ENCODE measurements at places on chromosomes 1 and 21. TPM values are rescaled to one million over a fixed set of nuclear protein-coding genes. Genes with fewer than 3 reads are reported as not detected.

The MROH9 gene
- total RNA-seq, result not detected

The CASZ1 gene
- total RNA-seq, result 72.4 TPM

The ID3 gene
- 148 TPM for total RNA-seq

The ADCY10 gene
- total RNA-seq, result 0.15 TPM

The ILDR2 gene
- total RNA-seq, result 12.6 TPM

The IL20 gene
- total RNA-seq, result not detected

The ST6GALNAC3 gene
- total RNA-seq, result 3.4 TPM

- H3K27me3 ChIP-seq, result peaks cover 29% of the 10 kb centered on the region
- no peak overlapping the region for H3K4me3 ChIP-seq
- no peak overlapping the region for H3K27ac ChIP-seq
- no peaks in the 10 kb centered on the region for H3K36me3 ChIP-seq
- H3K4me1 ChIP-seq, result no peaks in the 10 kb centered on the region
Measured at GRCh38 chr21:42440187-42440792, 36.6 kb downstream of the UBASH3A start.

DNA sequence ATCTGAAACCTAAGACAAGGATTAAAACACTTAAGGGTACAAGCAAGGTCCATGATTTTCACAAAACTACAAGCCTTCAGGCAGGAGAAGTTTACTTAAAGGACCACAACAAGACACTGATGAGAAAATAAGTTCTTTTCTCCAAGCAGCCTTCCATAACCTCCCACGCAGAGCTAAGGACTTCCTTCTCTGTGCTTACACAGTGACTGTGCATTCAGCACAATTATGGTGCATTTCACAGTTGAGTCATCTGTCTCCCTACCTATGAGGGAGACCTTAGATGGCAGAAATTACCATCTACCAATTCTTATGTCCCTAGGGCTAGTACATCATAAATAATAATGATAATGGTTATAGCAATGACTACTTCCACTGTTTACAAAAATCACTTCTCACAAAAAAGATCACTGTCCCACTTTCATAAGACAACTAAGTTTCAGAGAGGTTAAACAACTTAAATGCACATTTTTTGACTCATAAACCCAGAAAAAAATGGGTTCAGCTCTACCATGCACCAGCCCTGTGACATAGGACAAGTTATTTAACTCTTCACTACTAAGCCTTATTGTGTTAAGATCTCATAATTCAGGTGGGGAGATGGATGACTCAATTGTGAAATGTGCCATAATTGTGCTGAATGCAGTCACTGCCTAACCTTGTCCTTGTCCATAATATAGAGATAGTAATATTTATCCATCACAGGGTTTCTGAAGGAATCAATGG lies 45.3 kb downstream of the TARBP1 start:
- DNase-seq, result no peak
- no peak overlapping the region for H3K27ac ChIP-seq

- no peaks in the 10 kb centered on the region for H3K27me3 ChIP-seq
- H3K4me3 ChIP-seq, result peak overlapping the region; percentile 53
- no peak for DNase-seq
- peaks cover 11% of the 10 kb centered on the region for H3K4me1 ChIP-seq
- H3K36me3 ChIP-seq, result no peaks in the 10 kb centered on the region
Measured at GRCh38 chr21:36747041-36747814, 48.3 kb downstream of the SIM2 start.

- DNase-seq, result no peak
- no peak overlapping the region for H3K4me3 ChIP-seq
- H3K36me3 ChIP-seq, result peaks cover 16% of the 10 kb centered on the region
- no peak overlapping the region for H3K27ac ChIP-seq
- H3K4me1 ChIP-seq, result no peaks in the 10 kb centered on the region
- no peaks in the 10 kb centered on the region for H3K27me3 ChIP-seq
Measured at GRCh38 chr1:197137322-197137721, 9.1 kb downstream of the ASPM start.

DNA sequence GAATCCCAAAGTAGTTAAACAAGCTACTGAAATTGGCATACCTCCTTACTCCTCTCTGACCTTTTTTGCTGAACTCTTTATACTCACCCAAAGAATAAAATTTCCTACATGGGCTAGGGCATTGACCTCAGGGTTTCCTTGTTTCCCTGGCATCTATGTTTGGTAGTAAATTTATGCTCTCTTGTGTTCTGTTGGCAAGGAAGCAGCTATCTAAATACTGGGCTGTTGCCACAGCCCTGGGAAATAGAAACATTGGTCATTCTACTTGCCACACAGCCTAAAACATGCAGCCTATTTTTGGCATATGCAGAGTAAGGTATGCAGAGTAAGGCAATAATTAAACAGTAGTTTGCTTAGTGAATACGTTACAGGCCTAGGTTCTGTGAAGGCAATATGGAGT lies 351.4 kb downstream of the HLX start:
- H3K4me1 ChIP-seq, result peaks cover 25% of the 10 kb centered on the region
- no peak overlapping the region for H3K27ac ChIP-seq
- DNase-seq, result no peak
- no peak overlapping the region for H3K4me3 ChIP-seq

DNA sequence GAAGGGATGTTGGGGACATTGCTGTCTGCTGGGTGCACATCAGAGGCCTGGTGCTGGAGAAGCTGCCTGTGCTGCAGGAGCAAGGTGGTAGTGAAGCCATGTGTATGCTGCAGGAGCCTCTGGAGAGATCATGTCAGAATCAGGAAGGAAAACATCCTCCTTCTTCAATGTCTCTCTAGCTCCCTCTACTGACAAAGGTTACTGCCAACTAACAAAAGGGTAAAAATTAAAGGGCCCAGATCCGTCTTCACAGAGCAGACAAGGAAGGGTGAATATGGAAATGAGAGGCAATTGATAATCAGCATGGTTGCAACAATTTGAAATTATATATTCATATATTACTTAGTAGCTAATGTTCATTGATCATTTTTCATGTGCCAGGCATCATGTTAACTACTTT lies 32.2 kb downstream of the FAM177B start:
- peaks cover 21% of the 10 kb centered on the region for H3K4me1 ChIP-seq
- no peaks in the 10 kb centered on the region for H3K27me3 ChIP-seq
- no peaks in the 10 kb centered on the region for H3K36me3 ChIP-seq
- no peak for DNase-seq

- no peak for DNase-seq
- no peaks in the 10 kb centered on the region for H3K4me1 ChIP-seq
- no peak overlapping the region for H3K4me3 ChIP-seq
- H3K27ac ChIP-seq, result no peak overlapping the region
Measured at GRCh38 chr1:167578939-167579521, 25.5 kb upstream of the CREG1 start.

DNA sequence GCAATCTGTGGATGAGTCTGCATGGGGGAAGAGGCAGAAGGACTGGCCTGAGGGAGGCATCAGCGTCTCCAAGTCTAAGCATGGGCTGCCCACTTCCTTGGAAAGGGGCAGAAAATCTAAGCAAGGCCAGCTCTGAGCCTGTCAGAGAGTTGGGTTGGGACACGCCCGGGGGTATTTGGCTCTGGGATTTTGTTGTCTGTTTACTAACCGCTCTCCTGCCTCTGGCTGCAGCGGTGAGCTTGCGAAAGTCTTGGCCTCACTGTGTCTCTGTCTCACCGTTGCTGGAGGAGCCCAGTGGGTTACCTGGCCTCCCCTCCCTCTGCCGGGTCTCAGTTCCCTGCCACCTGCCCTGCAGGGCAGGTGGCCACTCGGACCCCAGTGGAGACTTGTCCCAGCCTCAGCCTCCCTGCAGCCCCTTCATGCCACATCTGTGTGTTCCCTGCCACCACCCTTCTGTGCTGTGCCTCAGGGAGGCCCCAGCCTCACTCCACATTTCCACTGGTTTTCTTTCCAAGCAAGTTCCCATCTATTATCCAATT lies 33.7 kb downstream of the EDN2 start:
- no peaks in the 10 kb centered on the region for H3K36me3 ChIP-seq
- no peak overlapping the region for H3K4me3 ChIP-seq
- no peak for DNase-seq

- H3K36me3 ChIP-seq, result no peaks in the 10 kb centered on the region
- no peak for DNase-seq
- no peak overlapping the region for H3K4me3 ChIP-seq
- no peak overlapping the region for H3K27ac ChIP-seq
Measured at GRCh38 chr1:44371206-44371605, 16.1 kb upstream of the ERI3 start.

DNA sequence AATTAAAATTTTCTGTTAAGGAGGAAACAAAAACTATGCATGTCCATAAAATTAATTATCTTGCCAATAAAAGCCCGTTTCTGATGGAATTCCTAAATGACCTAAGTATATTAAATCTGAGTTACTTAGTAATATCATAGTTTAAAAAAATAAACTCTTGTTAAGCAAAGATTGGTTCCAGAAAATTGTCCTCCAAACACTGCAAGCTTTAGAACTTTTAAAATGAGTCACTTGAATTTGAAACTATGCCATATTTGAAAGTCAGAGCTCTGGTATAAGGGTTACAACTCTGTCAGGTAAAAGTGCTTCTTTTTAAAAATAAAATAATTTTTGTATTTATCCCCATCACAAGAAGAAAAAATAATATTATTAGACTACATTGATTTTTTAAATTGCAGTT lies 409.5 kb downstream of the PLPP3 start:
- no peaks in the 10 kb centered on the region for H3K27me3 ChIP-seq
- no peak overlapping the region for H3K27ac ChIP-seq
- no peaks in the 10 kb centered on the region for H3K36me3 ChIP-seq

GRCh38 chr21:42290505-42290904 lies 24.7 kb downstream of the TFF3 start:
- H3K27ac ChIP-seq, result no peak overlapping the region
- H3K4me1 ChIP-seq, result no peaks in the 10 kb centered on the region
- peaks cover 77% of the 10 kb centered on the region for H3K36me3 ChIP-seq
- H3K4me3 ChIP-seq, result no peak overlapping the region
- no peak for DNase-seq

DNA sequence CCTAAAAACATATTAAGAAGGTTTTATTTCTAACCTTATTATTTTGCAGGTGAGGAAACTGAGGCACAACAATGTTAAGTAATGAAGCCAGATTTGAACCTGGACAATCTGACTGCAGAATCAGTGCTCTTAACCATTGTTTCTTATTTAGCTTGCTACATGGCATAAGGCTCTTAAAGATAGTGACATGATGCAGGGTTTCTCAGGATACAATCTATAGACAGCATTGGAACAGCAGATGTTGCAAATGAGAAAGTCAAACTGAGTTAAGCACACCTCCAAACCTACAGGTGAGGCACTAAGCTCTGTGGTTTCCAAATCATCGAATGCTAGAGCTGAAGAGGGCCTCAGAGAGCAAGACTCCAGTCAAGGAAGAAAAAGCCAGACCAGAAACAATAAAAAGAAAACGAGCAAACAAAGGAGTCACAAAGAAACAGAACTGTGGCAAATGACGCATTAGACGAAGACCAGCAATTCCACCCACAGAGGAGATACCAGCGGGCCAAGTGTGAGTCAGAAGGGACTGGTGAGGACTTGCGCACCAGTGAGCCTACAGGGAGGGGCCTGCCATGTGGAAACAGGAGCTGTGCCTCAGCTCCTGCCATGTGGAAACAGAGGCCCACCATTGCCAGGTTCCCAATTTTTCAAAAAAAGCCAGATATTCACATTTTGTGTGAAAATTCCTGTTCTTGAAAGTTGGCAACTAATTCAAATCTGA lies 14.4 kb downstream of the CD58 start:
- H3K4me1 ChIP-seq, result peaks cover 20% of the 10 kb centered on the region
- no peak overlapping the region for H3K4me3 ChIP-seq
- peak overlapping the region; percentile 58 for H3K27ac ChIP-seq
- H3K36me3 ChIP-seq, result no peaks in the 10 kb centered on the region

DNA sequence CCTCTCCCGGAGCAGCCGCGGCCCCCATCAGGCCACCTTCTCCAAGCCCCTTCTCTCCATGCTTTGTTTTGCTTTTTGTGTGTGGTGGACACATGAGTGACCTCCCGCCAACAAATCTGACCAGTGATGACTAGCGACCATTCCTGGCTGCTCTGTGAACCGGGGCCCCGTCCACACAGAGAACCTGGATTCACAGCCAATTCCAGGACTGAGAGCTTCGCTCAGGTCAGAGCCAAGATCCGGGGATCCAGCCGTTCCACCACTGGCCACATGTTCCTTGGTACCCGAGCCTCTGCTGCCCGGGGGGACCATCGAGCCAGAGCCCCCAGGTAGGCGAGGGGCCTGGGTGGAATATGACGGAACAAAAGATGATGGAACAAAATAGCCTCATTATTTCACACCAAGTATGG lies 46.7 kb upstream of the COL18A1 start:
- peak overlapping the region; percentile 93 for H3K27ac ChIP-seq
- no peaks in the 10 kb centered on the region for H3K27me3 ChIP-seq
- DNase-seq, result peak; percentile 8
- no peak overlapping the region for H3K4me3 ChIP-seq
- H3K4me1 ChIP-seq, result peaks cover 69% of the 10 kb centered on the region
- H3K36me3 ChIP-seq, result no peaks in the 10 kb centered on the region

DNA sequence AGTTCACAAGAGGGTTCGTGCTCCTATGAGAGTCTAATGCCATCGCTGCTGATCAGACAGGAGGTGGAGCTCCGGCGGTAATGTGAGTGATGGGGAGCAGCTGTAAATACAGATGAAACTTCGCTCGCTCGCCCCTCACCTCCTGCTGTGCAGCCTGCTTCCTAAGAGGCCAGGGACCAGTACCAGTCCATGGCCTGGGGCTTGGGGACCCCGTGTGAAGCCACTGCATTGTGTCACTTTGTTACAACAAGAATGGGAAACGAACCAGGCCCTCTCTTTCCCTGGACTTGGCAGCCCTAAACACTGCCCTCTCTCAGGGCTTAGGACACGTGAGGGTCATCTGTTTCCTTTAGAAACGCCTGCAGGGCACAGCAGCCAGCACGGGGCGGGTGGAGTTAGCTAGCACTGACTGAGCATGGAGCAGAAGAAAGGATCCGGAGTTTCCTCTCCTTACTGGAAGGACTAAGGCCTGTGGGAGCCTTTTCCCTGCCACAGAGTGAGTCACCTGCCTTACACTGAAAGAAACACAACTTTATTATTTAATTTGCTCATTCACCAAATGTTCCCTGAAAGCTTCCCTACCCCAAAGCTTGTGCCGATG lies 185.2 kb upstream of the TMEM51 start:
- H3K27ac ChIP-seq, result no peak overlapping the region
- no peaks in the 10 kb centered on the region for H3K36me3 ChIP-seq
- H3K4me3 ChIP-seq, result no peak overlapping the region
- no peaks in the 10 kb centered on the region for H3K27me3 ChIP-seq

GRCh38 chr1:181608948-181609347 lies 125.6 kb downstream of the CACNA1E start:
- no peak overlapping the region for H3K27ac ChIP-seq
- no peaks in the 10 kb centered on the region for H3K36me3 ChIP-seq
- no peak for DNase-seq
- no peaks in the 10 kb centered on the region for H3K27me3 ChIP-seq
- H3K4me1 ChIP-seq, result no peaks in the 10 kb centered on the region
